CMK (cell line): ENCODE measurements at places on chromosomes 11 and 22.
A peak's percentile ranks its signal among the peaks of the same experiment; 100 is the strongest.

- peak; percentile 29 for DNase-seq
Observed at GRCh38 chr11:95415837-95416304, 184.9 kb upstream of the SESN3 start.

- DNase-seq: no peak
Observed at GRCh38 chr11:104256525-104256924, 92.6 kb upstream of the PDGFD start.

GRCh38 chr22:21861851-21862250 is 5.6 kb downstream of the MAPK1 start:
- DNase-seq: no peak

- no peak for DNase-seq
Observed at GRCh38 chr11:13215149-13215548, 62.4 kb upstream of the BMAL1 start.

GRCh38 chr22:32994041-32994830 is 63.9 kb downstream of the SYN3 start:
- no peak for DNase-seq

DNA sequence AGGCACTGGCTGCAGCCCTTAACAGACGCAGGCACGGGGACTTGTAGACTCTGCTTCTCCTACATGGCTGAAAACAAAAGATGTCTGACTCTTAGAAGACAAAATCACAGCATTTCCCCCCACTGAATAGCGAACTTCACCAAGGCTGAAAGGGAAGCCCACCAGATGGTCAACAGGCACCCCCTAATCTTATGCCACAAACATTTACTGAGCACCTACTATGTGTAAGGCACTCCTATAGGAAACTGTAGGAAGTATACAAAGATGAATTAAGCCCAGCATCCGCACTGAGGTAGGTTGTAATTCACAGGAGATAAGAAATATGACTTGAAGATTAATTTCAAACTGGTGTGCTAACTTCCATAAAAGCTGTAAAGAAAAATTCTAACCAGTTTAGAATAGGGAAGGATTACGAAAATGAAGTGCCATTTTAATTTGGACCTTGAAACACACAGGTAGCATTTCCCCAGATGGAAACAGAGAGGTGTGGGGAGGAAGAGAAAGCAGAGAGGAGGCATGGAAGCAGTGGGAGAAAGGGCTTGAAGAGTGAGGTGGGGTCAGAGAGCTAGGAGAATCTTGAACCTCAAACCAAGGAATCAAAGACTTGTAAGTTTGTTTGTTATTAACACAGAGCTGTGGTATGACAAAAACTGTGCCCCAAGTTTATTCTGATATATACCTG is 38.1 kb downstream of the NUMA1 start:
- DNase-seq: no peak

- DNase-seq: no peak
Observed at GRCh38 chr11:18455686-18456372, at the start of gene LDHAL6A. Gene LDHAL6A (plus strand): TSS chr11:18455856. CDS start chr11:18456681, 825 bp downstream.

- DNase-seq: no peak
Observed at GRCh38 chr11:81989093-81989492, 744.6 kb downstream of the FAM181B start.

DNA sequence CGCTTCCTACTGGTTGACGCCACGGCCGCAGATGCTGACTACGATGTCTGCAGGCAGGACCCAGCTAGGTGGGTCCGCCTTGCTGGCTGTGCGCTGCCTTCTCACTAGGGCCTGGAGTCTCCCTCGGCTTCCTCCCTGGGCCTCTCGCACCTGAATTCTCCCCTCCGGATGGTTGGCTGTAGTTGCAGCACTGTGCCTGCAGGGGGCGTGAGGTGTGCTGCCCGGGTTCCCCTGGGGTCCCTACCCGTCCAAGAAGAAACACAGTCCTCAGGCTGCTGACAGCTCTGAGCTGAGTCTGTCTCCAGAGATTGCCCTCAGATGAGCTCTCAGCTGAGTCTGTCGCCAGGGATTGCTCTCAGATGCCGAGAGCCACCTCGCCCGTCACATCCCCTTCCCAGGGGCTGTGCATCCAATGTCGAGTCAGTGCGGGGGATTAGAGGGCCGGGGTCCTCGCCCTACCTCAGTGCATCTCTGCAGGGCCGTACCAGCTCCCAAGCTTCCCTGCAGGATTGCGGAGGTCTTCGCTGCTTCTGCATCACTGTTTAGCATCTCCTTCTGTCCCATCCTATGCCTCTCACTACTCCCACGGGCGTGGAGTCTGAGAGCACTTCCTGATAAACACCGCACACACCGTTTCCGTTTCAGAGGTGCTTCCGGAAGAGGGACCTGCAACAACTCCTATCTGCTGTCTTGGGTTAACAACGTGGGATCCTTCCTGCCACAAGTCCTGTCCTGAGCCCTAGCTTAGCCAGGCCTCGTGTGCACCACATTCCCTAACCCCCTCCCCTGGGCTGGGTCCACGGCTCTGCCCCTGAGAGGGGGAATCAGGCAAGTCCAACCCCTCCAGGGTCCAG is 196.9 kb downstream of the CSNK2A3 start:
- DNase-seq: peak; percentile 4

- no peak for DNase-seq
Observed at GRCh38 chr11:5288906-5289550, 12.7 kb downstream of the OR51B4 start.

DNA sequence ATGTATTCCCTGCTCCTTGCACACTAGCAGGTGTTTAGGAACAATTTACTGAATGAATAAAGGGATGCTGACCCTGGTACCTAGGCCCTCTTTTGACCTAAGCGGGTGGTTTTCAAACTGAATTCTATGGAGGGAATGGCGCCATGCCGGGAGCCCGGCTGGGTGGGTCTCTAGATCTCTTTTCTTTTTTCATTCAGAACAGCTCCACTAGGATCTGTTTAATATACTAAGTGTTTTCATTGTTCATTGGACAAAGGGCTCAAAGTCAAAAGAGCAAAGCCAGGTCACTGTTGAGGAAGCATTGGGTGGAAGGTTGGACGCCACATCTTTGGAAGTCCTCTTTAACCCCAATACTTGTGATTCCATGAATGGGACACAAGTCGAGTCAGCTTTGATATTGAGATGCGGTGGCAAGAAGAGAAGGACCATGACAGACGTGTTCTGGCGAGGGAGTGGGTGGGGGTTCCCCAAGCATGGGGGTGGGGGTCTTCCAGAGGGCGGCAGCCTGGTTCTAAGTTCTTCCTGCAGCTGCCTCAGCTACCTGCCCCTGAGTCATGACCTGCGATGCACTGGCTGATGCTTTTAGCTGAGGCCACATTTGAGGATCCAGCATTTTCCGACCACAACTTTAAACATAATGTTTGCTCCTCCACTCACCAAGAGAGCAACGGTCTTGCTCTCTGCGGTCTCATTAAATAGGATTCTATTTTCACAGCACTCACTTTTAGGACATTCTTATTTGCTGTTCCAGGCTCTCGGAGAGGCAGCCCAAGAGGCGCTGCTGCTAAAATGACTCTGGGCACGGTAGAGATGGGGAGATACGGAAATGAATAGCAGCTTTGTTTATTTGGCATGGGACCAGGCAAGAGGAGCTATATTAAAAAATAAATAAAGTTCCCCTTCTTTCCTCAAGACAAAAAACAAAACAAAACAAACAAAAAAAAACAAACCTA is 100.6 kb downstream of the FBXO7 start:
- DNase-seq: no peak

DNA sequence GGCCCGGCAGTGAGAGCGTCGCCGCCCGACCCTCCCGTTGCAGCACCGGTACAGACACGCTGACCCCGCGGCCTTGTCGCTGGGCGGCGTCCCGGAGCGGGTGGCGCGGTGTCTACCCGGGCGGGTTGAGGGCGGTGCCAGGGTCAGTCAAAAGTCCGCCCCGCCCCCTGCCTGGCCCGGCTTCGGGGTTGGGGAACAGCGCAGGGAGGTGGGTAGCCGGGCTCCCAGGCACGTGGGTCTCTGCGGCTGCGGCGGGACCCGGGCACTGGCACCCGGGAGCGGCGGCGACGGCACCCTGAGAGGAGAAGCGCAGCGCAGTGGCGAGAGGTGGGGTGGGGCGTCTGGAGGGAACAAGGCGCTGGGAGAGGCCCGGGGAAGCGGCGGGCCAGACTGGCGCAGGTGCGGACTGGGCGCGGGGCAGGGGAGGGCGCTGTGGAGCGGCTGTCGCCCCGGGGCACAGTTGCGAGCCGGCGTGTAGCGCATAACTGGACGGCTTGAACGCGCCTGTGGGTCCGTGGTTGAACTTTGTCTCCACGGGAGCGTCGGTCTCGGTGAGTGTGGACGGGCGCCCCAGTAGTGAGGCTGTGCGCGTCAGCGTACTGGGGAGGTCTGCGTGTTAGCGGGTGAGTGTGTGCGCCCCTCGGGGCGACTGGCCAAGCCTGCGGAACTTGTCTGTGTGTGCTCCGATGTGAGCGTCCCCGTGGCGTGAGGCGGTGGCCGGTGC is at the start of gene P2RY2:
Gene P2RY2 (plus strand): TSS at position 176 of the 724 bp plus-strand sequence. CDS start 15,879 bp downstream, outside the sequence.
- DNase-seq: peak; percentile 67

GRCh38 chr22:45775569-45776312 is 104.1 kb downstream of the ATXN10 start:
- no peak for DNase-seq

GRCh38 chr11:45810431-45811108 is 5.6 kb downstream of the SLC35C1 start:
- no peak for DNase-seq

DNA sequence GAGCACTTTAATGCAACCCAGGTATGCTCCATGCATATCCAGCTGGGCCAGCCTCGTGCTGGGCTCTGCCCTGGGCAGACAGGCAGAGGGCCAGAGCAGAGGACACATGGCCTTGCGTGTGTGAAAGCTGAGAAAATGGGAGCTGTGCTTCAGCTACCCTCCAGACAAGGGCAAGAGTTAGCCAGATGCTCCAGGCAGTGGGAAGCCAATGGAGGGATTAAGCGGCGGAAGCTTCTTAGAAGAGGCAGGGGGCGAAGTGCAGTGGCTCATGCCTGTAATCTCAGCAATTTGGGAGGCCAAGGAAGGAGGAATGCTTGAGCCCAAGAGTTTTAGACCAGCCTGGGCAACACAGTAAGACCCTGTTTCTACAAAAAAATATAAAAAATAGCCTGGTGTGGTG is 9.8 kb upstream of the ARHGEF17 start:
- DNase-seq: no peak

- DNase-seq: peak; percentile 60
Observed at GRCh38 chr22:38715176-38715764, 9.5 kb downstream of the GTPBP1 start.

- DNase-seq: no peak
Observed at GRCh38 chr11:122937983-122938382, 43.7 kb downstream of the BSX start.

DNA sequence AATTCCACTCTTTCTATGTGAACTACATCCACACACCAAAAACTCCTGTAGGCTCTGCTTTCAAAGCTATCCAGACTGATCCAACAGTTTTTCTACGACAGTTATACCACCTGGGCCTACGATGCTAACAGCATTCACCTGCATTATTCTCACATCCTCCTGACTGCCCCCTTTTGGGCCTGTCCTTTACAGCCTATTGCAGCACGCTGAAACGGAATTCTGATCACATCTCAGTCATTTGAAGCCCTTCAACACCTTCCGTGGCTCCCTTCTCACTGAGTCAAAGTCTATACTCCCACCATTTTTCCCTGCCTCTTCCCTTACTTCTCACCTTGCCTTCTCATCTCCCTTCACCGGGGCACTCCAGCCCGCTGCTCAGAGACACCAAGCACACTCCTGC is 791.3 kb upstream of the KIRREL3 start:
- DNase-seq: no peak

DNA sequence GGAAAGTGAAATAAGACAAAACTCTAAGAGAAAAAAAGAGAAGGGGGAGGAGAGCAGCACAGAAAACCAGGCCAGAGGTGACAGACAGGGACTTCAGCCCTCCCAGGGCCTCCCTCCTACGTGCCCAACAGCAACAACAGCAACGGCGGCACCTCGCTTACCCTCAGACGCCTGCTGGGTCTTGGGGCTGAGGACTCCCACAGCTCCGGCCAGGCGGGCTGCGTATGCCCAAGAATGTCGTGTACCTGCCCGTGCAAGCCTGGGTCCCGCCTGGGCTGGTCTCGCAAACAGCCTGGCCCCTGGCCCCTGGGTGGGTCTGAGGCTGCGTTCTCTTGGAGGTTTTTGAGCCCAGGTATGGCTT is 30.5 kb downstream of the ARAP1 start:
- no peak for DNase-seq

- no peak for DNase-seq
Observed at GRCh38 chr22:31866918-31867317, 77.4 kb upstream of the YWHAH start.

DNA sequence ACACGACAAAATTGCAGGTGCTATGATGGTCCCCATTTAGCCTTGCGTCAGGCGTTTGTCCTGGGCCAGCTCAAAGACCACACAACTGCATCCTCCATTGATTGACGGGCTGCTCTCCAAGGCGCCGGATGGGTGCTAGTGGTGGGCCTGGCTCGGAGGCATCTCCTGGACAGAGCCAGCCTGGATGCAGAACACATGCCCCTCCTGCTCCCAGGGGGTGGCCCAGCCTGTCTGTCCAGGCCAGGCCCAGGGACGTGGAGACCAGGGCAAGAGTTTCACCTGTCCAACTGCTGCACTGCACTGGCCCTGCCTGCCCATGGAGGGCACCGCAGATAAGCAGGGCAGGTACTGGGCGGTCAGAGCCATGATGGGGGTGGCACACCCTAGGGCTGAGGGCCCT is 23.4 kb upstream of the FGF19 start:
- no peak for DNase-seq

DNA sequence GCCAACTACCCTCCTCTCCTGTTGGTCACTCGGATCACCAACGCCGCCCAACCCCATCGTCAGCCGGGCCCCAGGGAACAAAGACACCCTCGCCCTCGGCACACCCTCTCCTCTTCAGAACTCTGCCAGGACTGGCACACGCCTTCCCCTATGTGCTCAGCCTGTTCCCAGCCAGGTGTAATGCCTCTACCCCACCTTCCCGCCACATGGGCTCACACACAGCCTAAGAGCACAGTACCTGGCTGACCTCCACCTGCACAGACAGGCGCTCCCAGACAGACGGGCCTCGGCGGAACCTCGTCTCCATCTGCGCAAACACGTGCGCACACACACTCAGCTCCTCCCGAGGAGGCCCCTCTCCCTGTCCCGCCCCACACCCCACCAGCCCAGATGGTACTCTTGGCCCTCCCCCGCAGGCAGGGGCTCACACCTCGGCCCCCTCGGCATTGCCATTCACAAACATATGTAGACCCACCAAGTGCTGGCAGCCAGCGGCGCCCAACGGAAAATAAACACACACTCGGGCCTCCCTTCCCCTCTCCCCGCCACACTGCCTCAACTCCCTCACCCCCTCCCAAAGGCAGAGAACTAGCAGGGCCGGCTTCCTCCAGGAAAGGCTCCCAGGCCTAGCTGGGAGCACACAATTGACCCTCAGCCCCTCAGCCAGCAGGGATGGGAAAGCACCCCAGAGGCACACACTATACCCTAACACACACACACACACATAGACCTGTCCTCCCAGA is 8.5 kb downstream of the ELFN2 start:
- no peak for DNase-seq

- no peak for DNase-seq
Observed at GRCh38 chr11:108647387-108647700, 17.5 kb upstream of the DDX10 start.

- DNase-seq: no peak
Observed at GRCh38 chr11:65377036-65377435, 5.4 kb downstream of the SLC25A45 start.

GRCh38 chr11:64449381-64450167 is 90.6 kb downstream of the RPS6KA4 start:
- DNase-seq: peak; percentile 43

- DNase-seq: peak; percentile 59
Observed at GRCh38 chr11:34840736-34841386, 75.3 kb downstream of the APIP start.

GRCh38 chr11:413120-414081 is 1.4 kb downstream of the SIGIRR start:
- no peak for DNase-seq

GRCh38 chr11:128890543-128891368 is at the start of gene KCNJ5:
Gene KCNJ5 (plus strand): TSS chr11:128891356. CDS start chr11:128911274, 19,918 bp downstream.
- DNase-seq: no peak
